ENCODE measurements at places on chromosomes 1 and 21.

GRCh38 chr1:150836129-150836773, 28.2 kb upstream of the CTSK start:
- DNase-seq: no peak

DNA sequence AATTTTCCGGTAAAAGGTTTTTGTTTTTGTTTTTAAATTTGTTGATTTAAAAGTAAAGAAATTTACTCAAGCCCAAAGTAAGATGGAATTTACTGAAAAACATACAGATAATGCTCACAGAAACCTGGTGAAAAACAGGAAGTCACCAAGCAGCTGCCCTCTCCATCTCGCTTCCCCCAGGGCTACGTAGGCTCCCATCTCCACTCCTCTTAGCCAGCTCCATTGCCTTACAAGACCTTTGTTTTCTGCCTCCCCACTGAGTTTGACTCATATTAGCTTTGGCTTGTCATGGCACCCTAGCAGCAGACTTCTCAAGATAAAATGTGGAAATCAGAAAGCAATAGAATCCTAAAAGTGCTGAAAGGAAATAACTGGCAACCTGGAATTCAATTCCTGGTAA, 57.9 kb downstream of the PHTF1 start:
- DNase-seq: no peak

DNA sequence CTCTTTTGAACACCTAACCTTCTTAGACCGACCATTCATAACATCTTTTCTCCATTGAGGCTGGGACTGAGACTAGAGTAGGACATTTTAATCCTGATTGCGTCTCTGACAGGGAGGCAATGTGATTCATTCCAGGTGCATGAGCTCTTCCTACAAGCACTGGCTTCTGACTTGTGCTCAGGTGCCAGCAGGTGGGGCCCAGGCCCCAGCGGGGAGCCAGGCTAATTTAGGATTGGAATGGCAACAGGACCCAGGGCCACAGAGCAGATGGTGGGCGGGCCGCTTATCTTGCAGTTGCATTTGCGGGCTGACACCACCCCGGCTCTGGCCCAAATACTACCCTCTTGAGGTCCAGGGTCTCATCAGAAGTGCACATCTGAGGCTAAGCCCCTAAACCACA, 4.1 kb downstream of the GPA33 start:
- DNase-seq: no peak

GRCh38 chr1:175514387-175514953, 228.9 kb downstream of the TNR start:
- DNase-seq: no peak

GRCh38 chr1:226533220-226533619, 15.3 kb upstream of the STUM start:
- no peak for DNase-seq

DNA sequence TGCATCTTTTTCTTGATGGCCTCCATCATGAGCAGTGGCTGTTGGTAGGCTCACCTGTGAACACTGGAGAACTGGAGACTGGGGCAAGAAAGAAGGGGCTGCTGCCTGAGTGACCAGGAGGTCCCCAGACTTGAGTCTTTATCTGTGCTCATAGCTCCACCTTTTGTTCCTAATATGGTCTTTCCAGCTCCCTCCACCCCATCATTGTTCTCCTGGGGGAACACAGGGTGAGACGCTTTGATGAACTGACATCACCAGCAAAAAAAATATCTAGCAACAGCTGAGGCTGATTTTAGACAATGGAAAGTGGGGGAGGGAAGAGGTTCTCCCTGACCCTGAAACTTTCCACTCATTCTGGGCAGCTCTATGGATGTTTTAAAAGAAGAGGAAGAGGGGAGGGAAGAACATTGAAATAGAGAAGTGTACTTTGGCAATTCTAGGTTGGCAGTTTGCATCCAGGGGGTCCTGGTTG, at the start of gene TPM3:
Gene TPM3 (minus strand): TSS at position 111 of the 472 bp plus-strand sequence. CDS start 82 bp downstream, at position 29.
- DNase-seq: no peak

- DNase-seq: no peak
Observed at GRCh38 chr1:94024104-94024792, 96.7 kb downstream of the ABCA4 start.

DNA sequence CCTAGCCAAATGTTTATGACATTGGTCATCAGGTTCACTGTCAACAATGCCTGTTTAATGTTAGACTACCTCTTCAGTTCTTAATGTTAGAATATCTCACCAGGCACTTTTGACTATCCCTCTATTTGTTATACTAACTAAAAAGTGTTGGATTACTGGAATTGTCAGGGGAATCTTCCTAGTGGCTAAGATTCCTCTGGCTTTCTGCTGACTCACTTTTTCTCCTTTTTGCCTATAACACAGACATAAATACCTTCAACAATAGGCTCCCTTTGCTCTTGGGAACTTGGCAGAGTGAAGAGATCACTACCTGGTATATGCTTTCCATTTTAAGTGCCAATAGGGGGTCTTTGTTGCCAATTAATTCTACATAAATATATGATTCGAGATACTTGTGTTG, 68.5 kb downstream of the TMEM200B start:
- DNase-seq: no peak

DNA sequence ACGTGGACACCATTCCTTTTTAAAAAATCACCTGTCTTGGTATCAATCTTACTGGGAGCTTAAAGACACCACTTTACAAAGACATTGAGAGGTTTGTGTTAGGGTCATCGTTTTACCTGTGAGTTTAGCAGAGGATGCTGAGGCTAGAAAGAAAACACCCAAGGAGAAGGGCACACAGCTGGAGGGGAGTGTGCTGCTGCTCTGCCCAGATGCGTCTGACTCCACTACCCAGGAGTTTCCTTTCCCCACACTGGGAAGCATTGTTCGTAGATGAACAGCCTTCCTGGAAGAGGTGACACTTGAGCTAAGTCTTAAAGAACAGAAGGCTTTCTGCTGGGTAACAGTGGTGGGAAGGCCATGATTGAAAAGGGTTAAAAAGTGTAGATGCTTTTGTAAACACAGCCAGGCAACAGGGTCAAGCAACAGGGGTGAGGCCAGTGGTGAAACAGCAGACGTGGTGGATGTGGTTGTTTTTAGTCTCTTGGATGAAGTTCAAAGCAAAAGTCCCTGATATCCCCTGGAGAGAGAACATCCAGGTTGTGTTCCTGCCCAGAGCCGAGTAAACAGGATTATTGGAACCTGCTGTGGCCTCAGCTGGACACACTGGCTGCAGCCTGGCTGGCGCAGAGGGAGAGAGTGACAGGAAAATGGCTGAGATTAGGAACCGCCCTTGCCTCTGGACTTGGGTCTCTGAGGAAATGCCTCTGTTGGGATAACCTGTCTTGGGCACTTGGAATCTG, 198.6 kb upstream of the JUN start:
- DNase-seq: no peak

DNA sequence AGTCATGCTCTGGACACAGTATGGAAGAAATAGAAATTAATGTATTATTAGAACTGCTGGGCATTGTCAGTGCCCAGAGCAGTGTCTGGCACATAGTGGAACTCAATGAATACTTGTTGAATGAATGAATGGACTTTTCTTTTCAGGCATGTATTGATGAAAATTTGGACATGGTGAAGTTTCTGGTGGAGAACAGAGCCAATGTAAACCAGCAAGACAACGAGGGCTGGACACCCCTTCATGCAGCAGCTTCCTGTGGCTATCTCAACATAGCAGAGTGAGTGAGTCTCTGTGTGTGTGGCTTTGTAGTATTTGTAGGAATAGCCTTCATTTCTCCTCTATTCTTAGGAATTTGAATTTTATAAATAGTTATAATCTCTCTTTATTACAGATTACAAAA, 68.1 kb downstream of the PPP1R12B start:
- no peak for DNase-seq

DNA sequence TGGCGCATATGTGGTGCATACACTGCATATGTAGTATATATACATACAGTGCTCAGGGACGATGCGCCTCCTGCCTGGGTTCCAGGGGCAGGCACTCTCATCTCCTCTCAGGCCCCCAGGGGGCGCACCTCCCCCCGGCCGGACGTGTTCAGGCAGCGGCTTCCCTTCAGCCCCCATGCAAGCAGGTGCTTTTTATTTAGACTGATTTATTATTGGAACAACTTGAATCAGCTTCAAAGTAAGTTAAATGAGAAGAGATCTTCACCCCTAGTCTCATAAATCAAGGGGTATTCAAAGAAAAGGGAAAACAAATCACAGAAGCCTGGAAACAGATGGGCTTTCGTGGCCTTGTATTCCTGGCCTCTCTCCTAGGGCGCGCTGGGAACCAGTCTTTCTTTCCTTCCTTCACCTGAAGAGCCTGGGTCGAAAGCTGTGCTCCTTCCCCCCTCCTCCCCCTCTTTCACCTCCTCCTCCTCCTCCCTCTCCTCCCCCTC, 64.6 kb downstream of the UBIAD1 start:
- DNase-seq: peak; percentile 55

DNA sequence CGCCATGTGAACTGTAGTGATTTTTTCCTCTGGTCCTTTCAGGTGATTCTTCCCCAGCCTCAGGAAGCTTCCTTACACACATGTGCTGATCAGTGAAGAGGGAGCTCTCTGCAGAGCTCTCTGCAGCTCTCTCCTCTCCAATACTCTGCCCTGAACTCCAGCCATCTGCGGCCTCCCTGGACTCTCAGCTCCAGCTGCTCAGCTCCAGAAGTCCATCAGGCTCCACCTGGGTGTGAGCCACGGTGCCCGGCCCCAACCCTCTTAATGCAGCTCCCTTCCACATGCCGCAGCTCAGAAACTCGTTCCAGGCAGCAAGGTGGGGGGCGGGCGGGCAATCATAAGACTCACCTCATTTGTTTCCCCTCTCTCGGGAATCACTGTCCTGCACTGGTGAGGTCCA, 30.9 kb upstream of the RPL11 start:
- DNase-seq: no peak

DNA sequence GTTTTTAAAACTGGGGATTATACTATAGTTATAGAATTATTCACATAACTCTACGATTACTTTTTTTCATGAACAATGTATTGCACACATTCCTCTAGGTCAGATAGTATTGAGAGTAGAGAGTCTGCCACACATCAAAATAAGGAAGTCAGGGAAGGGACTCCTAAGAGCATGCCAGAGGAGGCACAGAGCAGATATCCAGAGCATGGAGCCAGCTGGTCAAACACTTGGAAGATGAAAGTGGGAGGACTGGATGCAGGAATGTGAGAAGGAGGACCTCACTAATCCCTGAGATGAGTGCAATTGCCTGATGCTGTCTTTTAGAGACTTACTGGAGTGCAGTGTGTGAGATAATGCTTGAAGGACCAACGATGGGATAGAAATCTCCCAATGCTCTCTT, 9.6 kb upstream of the RFX5 start:
- DNase-seq: no peak

- DNase-seq: no peak
Observed at GRCh38 chr1:198125995-198126735, 30.6 kb upstream of the NEK7 start.

- no peak for DNase-seq
Observed at GRCh38 chr1:41882486-41882885, 36.2 kb downstream of the HIVEP3 start.
